ENCODE measurements at places on chromosomes 7 and 10.

- no peak for DNase-seq
Observed at GRCh38 chr10:133445751-133446708, 7.7 kb upstream of the SCART1 start.

DNA sequence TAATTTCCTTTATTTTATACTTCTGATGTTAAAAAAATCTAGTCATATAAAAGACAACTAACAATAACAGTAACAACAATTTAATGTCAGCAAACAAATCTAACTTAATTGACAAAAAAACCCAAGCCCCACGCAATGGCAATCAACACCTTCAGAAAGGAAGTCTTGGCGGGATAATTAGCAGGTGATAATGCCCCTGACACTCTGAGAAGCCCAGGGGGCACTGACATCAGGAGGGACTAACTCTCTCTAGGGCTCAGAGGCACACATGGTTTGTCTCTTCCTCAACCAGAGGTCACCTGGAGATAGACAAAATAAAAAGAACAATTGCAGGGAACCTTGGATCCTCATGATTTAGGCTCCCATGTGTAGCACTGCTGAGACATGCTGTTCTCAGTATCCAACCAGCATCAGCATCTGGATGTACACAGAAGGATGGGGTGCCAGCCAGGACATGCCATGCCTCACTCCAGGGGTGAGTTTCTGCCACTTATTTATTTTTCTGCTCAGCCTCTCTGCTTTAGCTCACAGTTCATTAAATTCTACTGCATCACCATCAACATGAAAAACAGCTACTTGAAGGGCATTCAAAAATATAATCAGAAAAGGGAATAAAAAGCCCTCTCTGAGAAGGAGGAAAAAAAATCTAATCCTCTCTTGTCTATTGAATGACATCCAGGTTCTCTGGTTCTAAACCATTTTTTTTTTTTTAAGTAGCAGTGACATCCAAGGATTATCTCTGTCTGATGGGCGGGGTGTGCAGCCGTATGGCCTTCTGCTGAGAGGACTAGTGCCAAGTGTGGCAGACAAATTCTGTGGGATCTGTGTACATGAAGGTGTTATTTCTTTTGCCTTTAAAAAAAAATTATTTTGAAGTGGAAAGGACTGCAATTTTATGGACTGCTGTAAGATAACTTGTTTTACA lies 96.3 kb downstream of the ATXN7L1 start:
- no peak for DNase-seq

GRCh38 chr7:55531536-55531935 lies 40.8 kb downstream of the VOPP1 start:
- no peak for DNase-seq

GRCh38 chr10:121687095-121687813 lies 89.0 kb upstream of the FGFR2 start:
- no peak for DNase-seq

DNA sequence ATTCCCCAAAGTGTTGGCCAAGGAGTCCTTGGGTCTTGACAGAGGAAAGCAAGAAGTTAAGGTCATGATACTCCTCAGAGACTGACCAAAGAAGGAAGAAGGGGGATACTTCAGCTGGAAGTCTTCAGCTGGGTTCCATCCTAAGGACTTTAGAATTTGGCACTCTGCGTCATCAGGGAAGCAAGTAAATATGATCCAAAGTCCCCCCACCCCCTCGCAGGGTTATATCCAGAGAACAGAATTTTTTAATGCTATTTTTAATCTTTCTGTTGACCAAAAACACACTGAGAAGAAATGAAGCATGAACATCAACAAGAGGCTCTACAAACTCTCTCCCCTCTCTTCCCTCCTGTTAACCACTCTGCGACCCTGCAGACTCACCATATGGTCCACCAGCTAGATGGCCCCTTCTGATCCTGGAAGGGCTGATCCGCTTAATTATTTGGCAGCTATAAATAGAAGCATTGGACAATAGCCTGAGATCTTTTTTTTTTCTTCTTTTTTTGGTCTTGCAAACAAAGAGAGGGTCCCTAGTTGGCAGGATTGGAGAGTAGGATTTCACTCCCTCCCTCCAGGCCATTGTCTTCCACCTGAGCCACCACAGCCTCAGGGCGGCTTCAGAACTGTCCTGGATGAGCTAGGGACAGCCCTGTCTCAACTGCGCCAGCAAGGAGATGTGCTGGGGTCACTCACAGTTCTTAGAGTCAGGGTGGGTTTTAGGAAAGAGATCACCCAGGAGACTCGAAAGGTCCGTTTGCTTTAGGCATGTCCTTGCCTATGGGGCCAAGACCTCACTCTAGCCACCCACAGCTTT lies 196.0 kb downstream of the KCNMA1 start:
- DNase-seq, result no peak

DNA sequence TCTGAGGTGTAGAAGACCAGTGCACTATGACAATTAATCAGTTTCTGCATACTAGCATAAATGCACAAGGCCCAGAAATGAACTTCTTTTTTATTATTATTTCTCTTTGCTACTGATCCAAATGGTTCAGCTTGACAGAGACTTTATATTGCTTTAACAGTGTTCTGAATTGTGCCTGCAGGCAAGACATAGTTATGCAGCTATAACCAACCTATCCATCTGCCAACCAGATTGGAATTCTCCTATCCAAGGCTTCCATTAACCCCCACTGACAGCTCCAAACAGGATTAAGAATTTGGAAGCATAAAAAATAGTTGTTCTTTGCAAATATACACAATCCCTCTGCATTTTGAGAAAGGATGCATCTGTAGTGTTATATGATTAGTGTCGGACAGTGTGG lies 98.2 kb downstream of the BTRC start:
- no peak for DNase-seq

DNA sequence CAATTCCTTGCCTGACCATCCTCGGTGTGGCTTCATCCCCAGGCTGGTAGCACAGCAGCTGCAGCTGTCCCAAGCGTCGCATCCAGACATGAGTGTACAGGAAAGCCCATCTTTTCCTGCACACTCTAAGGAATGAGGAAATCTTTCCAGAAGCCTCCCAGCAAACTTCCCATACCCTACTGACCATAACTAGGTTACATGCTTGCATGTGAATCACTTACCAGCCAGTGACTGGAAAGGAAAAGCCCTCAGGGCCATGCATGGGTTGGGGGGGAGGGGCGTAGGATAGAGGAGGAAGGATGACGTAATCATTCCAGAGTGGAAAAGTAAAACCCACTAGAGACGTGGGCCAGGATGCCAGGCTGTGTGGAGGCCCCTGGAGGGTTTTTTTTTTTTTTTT lies 18.9 kb upstream of the ZNF212 start:
- peak; percentile 82 for DNase-seq

DNA sequence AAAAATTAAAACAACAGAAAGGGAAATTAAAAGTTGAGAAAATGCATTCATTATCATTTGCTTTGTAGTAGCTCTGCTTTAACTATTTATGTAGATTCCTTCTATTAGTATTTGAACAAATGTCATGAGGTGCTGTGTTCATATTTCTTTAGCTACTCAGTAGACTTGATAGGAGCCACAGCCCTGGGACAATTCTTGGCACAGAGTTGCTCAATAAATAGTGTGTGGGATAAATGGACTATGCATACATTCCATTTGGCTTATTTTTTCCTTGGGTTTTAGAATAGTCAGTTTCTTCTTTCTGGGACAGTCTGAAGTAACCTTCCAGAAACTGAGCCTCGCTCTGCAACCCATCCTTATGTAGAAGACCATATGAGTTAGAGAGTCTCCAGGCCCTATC lies 13.4 kb downstream of the RPP30 start:
- no peak for DNase-seq

DNA sequence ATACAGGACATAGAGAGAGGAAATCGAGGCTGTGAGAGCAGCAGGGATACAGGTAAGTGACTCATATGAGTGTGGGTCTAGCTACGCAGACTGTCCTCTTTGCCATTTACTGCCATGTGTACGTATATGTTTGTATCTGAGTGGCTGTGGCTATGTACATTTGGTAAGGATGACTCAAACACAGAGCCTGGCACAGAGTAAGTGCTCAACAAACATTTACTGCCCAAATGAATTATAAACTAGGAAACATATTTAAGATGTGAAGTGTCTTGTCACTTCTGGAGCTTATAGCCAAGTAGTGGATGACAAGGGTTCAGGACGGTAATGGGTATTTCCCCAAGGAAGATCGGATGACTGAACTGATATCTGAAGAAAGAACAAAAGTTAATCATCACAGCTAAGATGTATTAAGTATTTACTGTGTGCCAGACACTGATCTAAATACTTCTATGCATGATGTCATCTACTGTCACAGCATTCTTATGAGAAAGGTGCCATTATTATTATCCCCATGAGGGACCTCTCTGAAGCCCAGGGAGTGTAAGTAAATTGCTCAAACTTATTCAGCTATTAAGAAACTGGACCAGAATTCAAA lies 6.0 kb downstream of the MRPL43 start:
- peak; percentile 74 for DNase-seq

DNA sequence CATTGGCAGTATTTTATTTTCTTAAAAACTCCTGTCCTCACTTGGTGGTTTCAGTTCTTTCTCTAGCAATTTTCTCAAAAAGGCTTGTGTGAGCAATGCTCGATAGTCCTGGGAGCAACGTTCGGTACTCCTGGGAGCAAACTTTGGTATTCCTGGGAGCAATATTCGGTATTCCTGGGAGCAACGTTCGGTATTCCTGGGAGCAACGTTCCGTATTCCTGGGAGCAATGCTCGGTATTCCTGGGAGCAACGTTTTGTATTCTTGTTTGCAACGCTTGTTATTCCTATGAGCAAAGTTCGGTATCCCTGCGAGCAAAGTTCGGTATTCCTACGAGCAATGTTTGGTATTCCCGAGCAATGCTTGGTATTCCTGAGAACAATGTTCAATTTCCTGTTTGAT lies 362.0 kb upstream of the ADARB2 start:
- DNase-seq, result no peak

DNA sequence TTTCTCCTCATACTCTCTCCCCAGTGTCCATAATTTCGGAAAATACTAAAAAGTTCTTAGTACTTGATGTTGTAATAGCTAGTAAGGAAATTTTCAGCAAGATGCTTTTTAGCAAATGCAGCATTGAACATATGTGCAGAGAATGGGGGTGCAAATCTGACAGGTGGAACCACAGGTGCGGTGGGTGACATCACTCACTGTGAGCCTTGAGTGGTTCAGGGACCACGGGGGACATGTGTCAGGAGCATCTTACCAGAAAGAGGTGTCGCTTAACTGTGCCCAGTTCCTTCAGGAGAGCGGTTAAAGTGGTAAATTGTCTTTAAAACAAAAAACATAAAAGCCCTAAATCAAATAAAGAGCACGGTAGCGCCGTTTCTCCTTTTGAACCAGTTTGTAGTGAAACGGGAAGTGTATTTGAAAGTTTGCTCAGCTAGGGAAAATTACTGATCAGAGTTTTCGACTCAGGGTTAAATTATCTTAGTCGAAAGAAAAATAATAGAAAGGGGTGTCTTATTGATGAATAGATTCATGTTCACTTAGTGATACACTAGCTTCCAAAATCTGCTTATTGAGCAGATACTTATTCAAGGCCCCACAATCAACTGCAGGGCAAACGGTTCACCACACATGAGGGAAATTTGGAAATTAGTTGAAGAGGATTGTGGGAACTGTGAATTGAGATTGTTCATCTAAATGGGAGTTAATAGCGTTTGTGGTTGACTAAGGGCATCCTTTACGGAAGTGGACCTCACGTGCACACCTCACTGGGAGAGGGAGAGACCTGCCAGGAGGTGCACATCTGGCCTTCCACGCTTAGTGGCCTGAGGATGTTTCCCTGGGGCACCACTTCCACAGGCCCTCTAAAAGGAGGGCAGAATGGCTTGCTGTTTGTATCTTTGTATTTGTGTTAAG lies 12.7 kb downstream of the CUL1 start:
- no peak for DNase-seq

DNA sequence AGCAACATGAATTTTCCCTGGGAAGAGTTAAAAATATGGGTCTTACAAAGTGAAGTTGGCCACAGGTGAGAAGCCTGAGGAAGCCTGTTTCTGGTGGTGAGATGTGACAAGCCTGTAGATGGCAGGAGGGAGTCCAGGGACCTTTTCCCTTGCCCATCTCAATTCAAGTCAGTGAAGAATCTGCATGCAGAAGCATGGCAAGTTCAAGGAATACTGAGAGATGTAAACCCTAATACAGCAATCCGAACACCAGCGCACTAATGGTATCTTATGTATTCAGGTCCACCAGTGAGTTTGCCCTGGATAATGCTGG lies 73.6 kb downstream of the RHOBTB1 start:
- no peak for DNase-seq

DNA sequence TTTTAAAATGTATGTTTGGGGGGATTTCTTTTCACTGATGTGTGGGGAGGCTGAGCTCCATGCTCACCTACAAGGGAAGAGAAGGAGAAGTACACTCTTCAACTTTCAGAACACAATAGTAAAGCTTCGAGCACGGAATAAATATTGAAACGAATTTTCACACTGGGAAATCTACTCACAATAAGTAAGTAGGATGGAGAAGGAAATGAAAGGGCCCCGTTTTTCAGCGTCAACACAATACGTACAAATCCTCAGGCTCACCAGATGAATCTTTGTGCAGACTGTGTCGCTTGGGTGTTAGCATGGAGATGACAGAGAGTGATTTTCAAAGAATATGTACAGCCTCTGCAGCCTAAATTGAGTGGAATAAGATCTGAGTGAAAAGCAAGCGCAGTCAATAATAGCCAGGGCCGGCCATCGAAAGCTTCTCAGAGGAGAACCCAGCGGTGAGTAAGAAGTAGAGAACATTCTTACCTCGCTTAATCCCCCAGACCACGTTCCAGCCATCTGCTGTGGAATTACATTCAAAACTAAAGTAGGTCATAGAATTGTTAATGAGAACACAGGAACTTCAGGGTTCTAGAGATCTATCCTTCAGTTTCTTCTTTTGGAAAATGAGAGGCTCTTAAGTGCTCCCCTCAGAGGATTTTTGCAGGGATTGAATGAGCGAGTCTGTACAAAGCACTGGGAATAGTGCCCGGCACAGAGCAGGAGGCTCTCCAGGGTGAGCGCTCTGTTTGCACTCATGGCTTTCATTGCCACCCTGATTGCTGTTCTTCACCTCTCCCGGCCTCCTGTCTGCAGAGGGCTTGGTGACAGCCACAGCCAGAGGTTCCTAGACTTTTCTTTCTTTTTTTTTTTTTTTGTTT lies 292.8 kb downstream of the SFMBT2 start:
- DNase-seq, result no peak

DNA sequence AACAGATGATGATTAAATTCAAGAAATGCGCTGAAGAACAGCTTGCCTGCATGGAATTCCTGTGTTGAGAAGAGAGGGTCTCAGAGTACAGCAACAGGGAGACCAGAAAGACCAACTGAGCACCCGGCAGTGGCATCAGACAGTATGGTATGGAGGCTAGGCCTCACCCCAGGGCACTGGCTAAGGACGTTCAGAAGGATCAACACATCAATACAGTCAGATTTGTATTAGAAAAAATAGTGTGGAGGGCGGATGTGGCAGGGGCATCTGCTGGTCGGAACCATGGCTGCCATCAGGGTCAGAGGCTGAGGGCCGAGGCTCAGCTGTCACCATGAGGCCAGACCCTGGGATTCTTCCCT lies 142.1 kb downstream of the ADARB2 start:
- no peak for DNase-seq

- no peak for DNase-seq
Observed at GRCh38 chr7:49762666-49763065, 10.8 kb upstream of the VWC2 start.

- no peak for DNase-seq
Observed at GRCh38 chr7:151351027-151351426, 9.4 kb downstream of the NUB1 start.

- no peak for DNase-seq
Observed at GRCh38 chr7:16817536-16817935, 12.7 kb upstream of the AGR2 start.

GRCh38 chr7:39465055-39465929 lies 100.9 kb upstream of the YAE1 start:
- DNase-seq, result peak; percentile 52

All from RCC 7860 (cell line).